ENCODE measurements at places on chromosomes 5 and 9.

GRCh38 chr5:134113902-134114875, at the start of gene TCF7:
TCF7 (plus strand) TSS chr5:134114681; CDS start chr5:134114907, 226 bp downstream.
- DNase-seq = peak; percentile 29

DNA sequence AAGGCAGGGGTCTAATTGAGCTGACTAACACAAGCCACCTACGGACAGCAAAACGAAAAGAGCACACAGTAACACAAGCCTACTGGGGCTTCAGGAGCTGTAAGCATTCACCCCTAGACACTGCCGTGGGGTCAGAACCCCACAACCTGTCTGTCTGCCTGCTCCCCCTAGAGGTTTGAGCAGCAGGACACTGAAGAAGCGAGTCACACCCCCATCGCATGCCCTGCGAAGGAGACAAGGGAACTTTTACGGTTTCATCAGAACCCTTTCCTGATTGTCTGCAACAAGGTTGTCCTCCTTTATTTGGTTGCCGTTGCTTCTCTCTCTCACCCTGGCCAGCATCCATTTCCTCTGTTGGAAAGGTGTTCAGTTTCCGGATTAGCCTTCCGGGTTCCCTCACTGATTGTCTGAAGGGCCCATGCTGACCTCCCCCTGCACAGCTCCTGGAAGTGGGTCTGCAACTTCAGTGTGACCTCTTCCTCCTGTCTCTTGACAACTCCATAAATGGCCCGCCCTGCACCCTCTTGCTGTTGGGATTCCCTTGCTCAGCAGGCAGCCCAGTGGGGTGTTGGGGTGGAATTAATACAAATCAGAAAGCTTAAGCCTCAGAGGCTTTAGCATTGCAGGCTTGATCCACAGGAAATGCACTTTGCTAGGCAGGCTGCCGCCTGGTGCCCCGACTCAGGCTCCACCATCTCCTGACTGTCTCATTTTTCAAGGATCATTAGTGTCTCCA, 258.9 kb upstream of the TLE4 start:
- no peak for DNase-seq

DNA sequence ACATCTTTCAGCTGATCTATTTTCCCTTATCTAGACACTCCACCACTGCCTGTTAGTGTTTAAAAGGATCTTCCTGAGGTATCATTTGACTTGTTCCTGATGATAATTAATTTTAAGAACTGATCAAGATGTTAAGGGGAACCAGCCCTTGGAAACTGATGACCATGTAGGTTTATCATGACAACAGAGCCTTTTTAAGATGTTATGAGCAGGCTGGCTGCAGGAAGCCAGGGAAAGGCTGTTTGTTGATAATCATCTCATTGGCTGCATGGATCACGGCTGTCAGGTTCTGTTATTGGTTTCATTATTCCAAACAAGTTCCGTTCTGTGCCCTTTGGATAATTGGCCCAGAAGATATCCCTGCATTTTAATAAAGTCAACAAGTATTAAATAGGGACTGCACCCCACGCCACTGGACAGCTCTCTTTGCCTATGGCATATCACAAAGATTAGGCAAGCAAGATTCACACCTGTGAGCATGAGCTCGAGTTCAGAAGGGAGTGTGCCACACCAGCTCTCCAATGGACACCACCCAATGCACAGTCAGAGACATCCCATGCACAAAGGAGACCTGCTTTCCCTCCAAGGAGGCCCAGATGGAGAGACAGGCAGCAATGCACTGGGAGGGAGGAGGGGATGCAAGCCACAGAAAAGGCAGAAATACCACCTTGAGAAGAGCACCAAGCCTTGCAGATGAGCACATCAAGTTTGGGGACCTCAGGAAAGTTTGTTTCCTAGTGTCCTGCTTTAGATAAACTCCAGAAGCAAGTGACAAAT, 88.7 kb downstream of the SPOCK1 start:
- no peak for DNase-seq

DNA sequence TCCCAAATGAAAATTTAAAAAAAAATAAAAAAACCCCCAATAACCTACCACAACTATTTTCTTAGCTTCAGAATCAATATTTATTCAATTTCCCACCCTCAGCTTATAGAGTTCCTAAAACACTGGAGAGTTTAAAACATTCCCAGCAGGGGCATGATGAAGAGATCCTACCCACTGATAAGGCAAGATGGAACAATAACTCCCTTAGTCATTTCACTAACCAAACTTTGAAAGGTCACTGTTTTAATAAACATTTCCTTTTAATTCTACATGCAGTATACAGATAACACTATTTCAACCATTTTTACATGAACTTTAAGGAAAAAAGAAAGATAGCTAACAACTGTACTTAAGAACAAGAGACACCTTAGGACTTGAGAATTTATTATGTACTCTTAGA, 34.9 kb upstream of the ACOT12 start:
- DNase-seq = no peak

- DNase-seq = no peak
Measured at GRCh38 chr9:92294297-92294676, 790 bp upstream of the IARS1 start.

DNA sequence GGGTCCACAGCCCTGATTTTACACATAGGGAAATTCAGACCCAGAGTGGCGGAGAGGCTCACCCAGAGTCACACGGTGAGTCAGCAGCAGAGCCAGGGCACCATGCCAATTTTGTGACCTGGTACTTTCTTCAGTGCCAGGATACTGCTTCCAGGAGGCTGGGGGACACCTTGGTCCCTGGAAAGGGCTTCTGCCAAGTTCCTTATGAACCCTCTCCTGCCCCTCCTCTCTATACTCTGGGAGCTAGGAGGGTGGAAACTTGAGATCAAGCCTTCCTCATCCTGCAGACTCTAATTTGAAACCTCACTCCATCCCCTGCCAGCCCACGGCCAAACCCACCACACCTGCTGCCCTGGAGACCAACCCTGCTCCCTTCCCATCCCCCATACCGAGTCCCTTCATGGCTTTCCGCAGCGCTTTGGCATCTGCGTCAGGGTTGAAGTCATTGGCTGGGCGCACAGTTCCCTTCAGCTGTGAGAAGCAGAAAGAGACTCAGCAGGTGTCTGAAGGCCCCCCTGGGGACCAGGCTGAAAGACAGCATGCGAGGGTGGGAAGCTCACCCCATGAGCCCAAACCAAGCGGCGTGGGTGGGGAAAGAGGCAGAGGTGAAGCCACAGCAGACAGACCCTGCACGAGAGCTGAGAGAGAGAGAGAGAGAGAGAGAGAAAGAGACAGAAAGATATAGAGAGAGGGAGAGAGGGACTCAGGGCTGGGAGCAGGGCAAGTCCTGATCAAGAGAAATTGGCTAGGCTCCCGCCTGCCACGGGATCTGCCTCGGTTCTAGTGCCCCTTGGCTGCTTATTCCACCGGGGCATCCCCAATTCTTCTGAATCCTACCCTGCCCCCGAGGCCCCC, 33.5 kb downstream of the ANXA6 start:
- DNase-seq = no peak

GRCh38 chr5:10849278-10849677, 88.2 kb upstream of the DAP start:
- DNase-seq = no peak
